ENCODE measurements at places on chromosomes 7 and 10.

DNA sequence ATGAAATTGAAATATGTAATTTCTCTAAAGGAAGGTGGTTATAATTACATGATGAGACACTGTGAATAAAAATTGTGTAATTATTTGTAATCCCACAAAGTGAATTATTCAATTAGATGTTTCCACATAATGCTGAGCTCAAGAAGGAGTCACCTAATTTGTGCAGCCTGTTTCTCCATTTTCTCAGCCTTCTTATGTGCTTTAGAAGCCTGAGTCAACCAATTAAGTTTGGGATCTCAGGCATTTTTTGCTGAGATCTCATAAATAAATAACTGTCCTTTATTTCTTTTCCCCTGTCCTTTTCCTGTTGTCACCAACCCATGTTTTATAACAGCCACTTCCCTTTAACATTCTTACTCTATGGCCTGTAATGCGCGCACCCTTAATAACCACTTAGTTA, 506.5 kb upstream of the SEMA3D start:
- no peak for DNase-seq

DNA sequence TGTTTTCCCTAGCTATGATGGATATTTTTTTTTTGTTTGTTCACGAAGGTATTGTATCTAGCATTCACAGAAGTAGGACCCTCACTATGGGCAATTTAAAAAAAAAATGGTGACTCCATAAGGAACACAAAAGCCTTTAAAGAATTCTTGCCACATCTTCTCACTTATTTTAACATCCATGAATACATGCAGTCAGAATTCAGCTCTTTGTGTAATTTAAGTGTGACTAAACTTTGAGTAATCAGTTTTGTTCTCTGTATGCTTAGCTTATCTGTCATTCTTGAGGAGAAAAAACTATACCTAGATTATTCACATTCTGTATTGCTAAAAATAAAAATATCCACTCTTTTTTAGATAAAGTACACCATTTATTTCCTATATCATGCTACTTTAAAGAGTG, 313.2 kb upstream of the KCND2 start:
- no peak for DNase-seq

DNA sequence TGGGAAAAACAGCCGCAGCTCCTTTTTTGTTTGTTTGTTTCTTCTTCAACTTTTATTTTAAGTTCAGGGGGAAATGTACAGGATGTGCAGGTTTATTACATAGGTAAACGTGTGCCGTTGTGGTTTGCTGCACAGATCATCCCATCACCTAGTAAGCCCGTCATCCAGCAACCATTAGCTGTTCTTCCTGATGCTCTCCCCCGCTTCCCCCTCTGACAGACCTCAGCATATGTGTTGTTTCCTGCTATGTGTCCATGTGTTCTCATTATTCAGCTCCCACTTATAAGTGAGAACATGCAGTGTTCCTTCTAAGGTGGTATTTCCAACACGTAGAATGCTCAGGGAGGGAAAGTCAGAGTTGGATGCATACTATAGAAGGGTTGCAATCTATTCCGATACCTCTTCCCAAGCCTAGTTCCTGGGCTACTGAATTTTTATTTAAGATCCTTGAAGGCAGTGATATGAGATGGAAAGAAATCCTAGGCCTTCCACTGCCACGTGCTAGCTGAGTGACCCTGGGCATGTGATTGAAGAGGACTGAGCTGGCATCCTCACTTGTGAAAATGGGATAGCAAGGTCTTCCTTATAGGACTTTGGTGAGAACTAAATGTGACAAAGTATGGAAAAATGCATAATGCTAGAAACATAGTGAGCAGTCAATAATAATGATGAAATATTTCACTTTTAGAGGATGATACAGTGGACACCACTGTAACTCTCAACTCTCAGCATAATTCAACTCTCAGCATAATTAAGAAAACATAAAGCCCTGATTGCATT, 278.5 kb downstream of the REEP3 start:
- no peak for DNase-seq

GRCh38 chr10:117441812-117442443, 66.7 kb upstream of the PDZD8 start:
- DNase-seq: no peak

- no peak for DNase-seq
Observed at GRCh38 chr10:118870467-118871243, 115.9 kb upstream of the CACUL1 start.

DNA sequence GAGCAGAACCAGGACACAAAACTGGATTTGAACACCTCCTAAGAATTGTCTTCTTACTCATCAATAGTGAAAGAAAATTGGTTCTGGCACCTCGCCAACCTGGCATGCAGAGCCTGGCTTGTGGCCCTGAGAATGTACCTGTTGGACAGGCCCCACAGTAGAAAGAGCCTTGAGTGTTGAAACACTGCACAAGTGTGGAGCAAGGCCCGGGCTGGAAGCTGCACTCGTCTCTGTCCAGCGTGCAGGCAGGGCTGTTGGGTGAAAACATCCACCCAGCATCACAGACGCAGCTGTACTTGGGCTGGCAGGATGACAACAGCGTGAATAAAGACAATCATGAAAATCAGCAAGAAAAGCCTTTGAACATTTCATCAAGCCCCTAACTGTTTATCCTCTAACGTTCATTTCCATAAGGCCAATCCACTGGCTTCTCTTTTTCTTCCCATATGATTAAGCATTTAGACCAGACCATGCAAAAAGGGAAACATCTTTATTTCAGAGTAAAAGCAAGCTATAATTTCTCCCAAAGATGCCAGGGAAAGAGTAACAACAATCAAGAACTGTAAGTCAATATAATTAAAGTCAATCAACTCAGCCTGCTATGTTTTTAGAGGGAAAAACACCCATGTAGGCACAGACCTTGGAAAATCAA, 15.6 kb downstream of the CUBN start:
- no peak for DNase-seq

DNA sequence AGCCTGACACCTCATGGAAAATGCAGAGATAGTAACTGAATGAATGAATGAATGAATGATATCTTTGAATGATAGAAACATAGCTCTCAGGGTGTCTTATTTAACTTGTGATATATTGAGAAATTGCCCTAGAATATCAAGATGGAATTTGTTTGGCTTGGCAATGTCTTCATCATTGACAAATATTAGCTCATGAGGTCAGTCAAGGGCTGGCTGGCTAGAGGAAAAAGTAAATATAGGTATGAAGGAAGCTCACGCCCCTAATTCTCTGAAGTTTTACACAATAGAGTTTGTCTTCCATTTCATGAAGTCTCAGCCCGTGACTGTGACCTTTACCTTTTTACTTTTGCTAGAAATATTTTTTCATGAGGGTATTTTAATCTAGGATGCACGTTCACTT, 305.2 kb downstream of the ADARB2 start:
- DNase-seq: no peak

GRCh38 chr7:26156451-26157420, 4.7 kb downstream of the NFE2L3 start:
- no peak for DNase-seq

DNA sequence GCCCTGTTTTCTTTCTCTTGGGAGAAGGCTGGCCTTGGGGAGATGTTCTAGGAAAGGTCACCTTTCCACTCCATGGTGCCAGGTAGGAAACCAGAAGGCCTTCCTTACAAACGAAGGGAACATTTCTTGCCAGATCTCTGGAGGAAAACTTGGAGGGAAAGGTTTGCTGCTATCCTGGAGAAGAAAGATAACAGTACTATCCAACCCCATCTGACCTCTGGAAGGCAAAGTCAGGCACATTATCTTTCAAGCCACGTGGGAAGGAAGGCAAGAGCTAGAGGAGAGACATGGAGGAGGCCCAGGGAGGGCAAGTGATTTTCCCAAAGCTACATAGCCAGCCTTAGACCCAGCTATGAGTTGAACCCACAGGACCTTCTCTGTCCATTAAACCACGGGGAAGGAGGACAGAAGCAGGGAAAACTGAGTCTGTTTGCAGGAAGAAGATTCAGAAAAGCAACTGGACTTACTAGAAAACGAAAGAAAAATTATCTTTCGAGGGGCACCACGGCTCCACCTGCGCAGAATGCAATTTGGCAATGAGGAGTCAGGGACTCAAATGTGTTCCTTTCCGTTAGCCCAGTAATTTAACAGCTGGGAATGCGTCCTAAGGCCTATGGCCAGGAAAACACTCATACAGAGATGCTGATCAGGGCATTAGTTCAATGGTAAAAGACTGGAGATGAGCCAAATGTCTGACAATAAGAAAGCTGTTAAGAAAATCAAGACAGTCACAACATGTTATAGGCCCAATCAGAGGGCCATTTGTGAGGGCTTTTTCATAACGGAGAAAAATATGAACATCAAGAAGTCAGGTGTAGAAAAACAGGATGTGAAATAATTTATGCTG, 32.0 kb upstream of the PSAP start:
- no peak for DNase-seq

- DNase-seq: no peak
Observed at GRCh38 chr7:138853448-138853847, 55.5 kb upstream of the ATP6V0A4 start.

DNA sequence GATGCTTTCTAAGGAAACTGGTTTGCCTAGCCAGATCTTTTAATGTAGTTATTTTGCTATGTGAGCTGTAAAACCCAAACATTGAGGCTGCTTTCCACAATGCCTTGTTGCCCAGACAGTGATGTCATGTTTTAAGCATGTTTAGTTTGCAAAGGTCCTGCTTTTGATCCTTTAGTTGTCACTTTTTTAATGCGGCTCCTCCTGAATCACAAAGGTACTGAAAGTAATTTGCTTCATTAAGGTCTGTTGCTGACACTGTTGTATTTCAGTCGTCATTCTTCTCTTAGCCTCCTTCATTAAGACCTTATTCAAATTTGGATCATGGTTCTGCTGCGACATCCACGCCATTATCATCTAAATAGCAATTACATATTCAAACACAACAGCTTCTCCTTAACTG, 10.6 kb downstream of the RPA3 start:
- DNase-seq: no peak

- DNase-seq: peak; percentile 58
Observed at GRCh38 chr10:47112612-47113011, 187.4 kb upstream of the GDF10 start.

- no peak for DNase-seq
Observed at GRCh38 chr10:71911296-71911953, 52.8 kb upstream of the CHST3 start.

GRCh38 chr10:13686331-13686752, 99.6 kb downstream of the PRPF18 start:
- DNase-seq: no peak

GRCh38 chr7:29854257-29854938, 48.1 kb downstream of the WIPF3 start:
- no peak for DNase-seq

GRCh38 chr7:138753610-138754009, 44.2 kb upstream of the TMEM213 start:
- DNase-seq: no peak

GRCh38 chr7:17495655-17496394, 197.4 kb downstream of the AHR start:
- no peak for DNase-seq

- no peak for DNase-seq
Observed at GRCh38 chr10:69965086-69965485, 87.6 kb upstream of the MACROH2A2 start.

GRCh38 chr10:79202188-79203013, 133.6 kb downstream of the ZMIZ1 start:
- no peak for DNase-seq

DNA sequence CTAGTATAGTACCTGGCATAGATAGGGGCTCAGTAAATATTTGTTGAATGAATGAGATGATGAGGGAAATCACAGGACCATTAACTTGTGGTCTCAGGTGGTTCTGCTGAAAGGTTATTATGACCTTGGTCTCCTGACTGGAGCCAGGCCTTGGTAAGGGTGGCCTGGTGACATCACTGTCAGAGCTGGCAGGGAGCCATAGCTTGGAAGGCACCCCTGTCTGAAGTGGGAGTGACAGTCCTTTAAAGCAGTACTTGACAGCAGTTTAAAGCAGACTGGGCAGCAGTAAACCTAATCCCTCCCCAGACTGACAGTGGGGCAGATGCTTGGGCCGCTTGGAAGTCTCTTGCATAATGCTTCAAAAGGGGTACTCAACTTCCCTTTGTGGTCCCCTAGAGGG, 13.4 kb downstream of the DPCD start:
- DNase-seq: no peak

- DNase-seq: no peak
Observed at GRCh38 chr10:36096576-36096975, 454.5 kb upstream of the FZD8 start.

DNA sequence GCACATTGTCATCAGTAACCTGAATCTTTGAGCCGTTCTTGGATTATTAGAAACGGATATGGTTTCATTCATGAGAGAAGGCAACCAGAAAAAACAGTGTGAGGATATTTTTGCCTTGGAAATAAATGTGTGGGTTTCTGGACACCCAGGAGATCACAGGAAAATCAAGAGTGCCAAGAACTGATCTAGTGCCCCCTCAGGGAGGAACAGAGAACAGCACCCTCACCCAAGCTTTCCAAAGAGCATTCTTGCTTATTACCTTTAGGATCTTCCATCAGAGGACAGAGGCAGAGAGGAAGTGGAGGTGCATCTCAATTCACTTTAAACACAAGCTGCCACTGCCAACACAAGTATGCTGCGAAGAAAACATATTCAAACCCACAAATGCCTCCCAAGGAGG, 851.5 kb upstream of the COBL start:
- no peak for DNase-seq

DNA sequence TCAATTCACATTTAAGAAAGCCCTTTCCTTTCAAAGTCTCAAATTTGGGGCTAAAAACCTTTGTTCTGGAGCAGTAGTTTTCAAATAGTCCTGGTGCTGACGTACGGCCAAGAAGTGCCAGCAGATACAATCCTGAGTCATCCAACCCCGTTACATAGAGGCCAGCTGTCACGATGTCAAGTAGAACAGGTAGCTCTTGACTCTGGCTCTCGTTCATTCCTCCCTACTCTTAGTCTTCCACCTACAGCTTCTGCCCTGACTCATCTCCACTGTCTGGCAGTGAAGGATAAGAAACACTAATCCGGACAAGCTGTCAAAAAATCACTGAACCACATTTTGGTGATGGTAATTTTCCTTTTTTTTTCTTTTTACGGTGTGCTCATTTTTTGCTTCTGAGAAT, 132.4 kb upstream of the PTN start:
- DNase-seq: no peak

- DNase-seq: no peak
Observed at GRCh38 chr7:71311576-71311975, 179.6 kb downstream of the GALNT17 start.

DNA sequence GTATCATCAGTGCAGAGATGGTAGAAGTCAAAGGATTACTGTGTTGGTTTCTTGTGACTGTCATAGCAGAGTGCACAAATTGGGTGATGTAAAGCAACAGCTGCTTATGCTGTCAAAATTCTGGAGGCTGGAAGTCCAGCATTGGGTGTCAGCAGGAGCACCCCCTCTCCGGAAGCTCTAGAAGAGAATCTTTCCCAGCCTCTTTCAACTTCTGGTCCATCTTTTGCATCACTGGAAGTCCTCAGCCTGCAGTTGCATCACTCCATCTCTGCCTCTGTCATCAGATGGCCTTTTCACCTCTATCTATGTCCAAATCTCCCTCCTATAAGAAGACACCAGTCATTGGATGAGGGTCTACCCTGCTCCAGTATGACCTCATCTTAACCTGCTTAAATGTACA, 35.8 kb upstream of the GALNTL5 start:
- no peak for DNase-seq

- DNase-seq: no peak
Observed at GRCh38 chr7:102260856-102261255, 25.8 kb upstream of the SH2B2 start.
